ENCODE measurements at places on chromosomes 1 and 21.

DNA sequence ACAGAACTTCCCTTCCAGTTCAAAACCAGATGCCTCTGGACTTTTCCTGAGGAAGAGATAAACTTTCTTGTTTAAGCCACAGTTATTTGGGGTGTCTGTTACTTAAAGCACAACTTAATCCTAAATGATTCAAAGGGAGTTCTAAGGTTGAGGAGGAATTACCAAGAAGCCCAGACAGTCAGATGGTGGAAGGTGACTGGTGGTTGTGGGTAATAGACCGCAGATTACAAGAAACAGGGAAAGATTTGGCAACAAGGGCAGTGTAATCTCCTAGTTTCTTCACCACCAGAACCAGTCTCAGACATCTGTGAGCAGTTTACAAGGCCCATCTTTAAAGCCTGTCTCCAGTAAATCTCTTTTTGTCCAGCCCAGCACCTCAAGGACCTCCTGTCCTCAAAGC lies 130.1 kb upstream of the CTTNBP2NL start:
- no peak for DNase-seq

DNA sequence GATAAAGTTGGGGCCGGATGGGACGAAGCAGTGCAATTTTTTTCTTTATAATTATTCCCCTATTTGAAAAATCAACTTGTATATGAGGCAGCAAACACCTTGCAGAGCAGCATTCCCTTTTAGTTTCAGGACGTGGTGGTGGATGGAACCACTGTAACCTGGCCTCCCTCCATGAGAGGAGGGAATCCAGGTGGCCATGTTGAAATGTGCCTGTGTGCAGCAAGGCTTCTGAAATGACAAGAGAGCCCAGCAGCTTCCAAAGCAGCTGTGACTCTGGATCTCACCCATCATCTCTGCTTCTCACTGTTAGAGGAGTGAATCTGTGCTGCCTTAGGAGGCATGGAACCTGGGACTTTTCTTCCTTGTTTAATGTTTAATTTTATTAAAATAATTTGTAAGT lies 42.3 kb downstream of the NFIA start:
- no peak for DNase-seq

DNA sequence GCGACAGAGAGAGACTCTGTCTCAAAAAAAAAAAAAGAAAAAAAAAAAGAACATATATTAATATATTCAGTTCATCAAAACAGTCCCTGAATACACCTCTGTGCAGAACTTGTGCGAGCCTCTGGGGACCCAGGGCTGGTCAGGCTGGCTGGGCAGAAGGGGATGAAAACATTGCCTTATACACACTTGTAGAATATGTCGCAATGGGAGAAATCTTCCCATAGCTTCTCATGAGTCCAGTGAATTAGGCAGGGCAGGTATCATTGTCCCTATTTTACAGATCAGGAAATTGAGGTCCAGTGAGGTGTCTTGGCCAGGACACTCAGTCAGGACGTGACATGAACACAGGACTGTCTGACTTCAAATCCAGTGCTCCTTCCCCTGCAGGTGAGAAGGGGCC lies 12.6 kb upstream of the WNT4 start:
- no peak for DNase-seq

- no peak for DNase-seq
Observed at GRCh38 chr1:9010781-9011323, 15.4 kb downstream of the SLC2A7 start.

DNA sequence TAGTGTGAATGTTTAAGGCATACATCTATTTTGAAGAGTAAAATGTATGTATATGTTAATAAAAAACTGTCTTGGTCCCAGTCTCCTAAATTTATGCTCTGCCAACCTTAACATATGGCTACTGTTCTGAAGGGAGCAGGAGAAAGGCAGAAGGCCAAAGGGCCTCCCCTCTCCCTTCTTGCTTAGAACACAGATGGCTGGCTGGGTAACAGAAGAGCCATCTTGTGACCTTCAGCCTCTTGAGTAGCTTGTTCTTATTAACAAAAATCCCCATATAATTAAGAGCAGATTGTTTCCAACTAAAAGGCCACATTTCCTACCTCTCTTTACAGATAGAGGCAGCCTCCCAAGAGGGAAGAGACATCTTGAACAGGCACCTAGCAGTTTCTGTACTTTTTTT lies 36.1 kb downstream of the EPB41 start:
- no peak for DNase-seq

DNA sequence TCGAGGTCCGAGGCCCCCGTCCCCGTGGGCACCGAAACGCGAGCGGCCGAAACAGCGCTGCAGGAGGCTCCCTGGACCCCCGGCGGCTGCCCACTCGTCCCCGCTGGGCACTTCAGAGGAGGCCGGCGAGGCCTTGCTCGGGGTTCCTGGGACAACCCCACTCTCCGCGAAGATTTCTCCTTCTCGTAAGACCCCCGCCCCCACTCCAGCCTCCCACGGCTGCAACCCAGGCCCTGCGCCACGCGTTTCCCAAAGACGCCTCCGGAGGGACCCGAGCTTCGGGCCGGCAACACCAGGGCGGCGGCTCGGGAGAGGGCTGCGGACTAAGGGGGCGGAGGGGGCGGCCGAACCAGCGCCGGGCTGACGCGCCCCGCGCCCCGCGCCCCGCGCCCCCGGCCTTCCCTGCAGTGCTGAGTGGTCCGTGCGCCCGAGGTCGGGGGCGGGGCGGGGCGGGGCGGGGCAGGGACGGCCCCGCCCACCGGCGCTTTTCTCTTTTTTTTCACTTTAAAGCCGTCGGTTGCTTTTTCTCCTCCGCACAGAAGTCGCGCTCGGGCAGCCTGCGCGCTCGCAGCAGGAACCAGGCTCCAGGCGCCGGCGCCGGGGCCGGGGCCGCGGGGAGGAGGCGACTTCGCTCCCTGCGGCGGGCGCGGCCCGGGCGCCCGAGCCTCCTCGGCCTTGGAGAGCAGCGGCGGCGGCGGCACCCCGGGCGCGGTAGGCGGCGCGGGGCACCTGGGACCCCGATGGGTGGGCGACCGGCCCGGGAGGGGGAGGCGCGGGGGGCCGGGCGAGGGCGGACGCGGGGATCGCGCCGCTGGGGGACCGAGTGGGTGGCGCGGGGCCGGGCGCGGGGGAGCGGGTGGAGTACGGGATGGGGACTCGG lies at the start of gene SPSB1:
SPSB1 (plus strand) TSS at position 534 of the 880 bp plus-strand sequence. CDS start 62,998 bp downstream, outside the sequence.
- DNase-seq = no peak

- DNase-seq = no peak
Observed at GRCh38 chr1:3681898-3682806, 29.8 kb downstream of the TP73 start.

DNA sequence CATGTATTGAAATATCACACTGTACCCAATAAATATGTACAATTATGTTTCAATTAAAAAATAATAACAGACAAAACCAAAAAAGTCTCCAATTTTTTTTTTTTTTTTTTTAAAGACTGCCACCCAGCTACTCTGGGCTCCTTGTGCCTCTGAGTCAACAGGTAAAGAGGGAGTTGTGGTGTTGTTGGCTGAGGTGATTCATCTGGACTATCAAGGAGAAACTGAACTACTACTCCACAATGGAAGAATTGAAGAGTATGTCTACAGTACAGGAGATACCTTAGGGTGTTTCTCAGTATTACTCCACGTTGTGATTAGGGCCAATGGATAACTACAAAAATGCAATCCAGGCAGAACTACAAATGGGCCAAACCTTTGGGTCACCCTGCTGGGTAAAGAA lies 67.9 kb downstream of the SCMH1 start:
- no peak for DNase-seq

DNA sequence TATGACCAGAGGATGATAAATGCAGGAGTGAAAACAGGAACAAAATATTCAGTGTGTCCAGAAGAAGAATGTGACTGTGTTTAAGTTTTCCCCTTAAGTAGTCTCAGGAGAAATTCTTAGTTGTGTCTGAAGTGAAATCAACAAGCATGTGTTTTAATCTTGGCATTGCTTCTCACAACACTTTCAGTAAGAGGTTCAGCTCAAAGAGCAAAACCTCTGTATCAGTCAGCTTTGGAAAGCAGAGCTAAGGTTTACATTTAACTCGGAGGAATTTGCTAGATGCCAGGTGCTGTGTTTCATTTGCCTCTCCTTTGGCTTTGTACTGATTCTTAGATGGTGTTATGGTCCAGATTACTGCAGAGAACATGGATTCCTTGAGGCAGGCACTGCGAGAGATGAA lies 28.6 kb downstream of the CC2D1B start:
- DNase-seq = no peak

- DNase-seq = no peak
Observed at GRCh38 chr1:112264553-112264952, 131.5 kb upstream of the CTTNBP2NL start.

- no peak for DNase-seq
Observed at GRCh38 chr1:206774093-206774492, 1.8 kb upstream of the IL10 start.

DNA sequence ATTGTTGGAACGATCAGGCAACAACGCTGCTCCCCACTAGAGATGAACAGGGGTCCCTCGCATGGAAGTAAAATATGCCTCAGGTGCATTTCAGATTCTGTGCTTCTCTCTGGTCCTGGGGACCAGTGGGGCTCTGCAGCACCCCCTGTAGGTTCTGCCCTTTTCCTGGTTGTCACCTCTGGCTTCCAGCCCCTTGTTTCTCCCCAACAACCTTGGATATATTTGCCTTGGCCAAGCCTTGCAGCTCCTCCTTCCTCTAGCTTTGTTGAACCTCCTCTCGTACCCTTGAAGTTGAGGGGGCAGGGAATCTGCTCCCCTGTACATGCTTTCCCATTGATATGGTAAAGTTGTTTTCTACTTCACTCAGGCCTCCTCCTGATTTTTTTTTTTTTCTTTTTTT lies 5.4 kb upstream of the RGSL1 start:
- DNase-seq = no peak

- DNase-seq = no peak
Observed at GRCh38 chr21:36987845-36988244, 18.7 kb upstream of the RIPPLY3 start.

DNA sequence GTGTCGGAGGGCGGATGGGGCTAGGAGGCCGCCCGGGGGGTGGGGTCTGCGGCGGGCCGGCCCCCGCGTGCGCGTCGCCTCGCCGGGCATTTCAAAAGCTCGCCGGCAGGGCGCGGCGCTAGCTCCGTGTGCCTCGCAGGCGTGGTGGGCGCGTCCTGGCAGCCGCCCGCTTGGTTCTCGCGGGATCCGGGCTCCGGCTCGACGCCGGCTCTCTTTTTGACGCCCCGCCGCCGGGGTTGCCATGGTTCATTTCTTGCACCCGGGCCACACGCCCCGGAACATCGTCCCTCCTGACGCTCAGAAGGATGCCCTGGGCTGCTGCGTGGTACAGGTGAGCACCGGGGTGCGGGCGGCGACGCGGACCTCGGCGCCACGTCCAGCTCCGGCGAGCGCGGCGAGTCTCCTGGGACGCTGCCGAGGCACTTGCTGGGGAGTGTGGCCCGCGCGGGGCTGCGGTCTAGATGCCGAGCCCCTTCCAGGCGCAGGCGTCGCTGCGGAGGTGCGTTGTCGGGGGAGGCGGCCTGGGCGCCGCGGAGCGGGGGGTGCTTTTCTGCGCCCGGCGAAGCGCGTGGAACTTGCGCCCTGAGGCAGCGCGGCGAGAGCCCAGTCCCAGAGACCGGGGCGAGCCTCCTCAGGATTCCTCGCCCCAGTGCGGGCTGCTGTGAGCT lies at the start of gene ZYG11A:
ZYG11A (plus strand) TSS at position 118 of the 668 bp plus-strand sequence; CDS start at position 242, 124 bp downstream.
- no peak for DNase-seq

- no peak for DNase-seq
Observed at GRCh38 chr1:32915766-32916706, 14.8 kb upstream of the TMEM54 start.

GRCh38 chr21:34845521-34846451 lies 177.0 kb downstream of the CLIC6 start:
- DNase-seq = no peak

GRCh38 chr21:23131177-23131576 lies 2133.0 kb downstream of the NCAM2 start:
- DNase-seq = no peak

DNA sequence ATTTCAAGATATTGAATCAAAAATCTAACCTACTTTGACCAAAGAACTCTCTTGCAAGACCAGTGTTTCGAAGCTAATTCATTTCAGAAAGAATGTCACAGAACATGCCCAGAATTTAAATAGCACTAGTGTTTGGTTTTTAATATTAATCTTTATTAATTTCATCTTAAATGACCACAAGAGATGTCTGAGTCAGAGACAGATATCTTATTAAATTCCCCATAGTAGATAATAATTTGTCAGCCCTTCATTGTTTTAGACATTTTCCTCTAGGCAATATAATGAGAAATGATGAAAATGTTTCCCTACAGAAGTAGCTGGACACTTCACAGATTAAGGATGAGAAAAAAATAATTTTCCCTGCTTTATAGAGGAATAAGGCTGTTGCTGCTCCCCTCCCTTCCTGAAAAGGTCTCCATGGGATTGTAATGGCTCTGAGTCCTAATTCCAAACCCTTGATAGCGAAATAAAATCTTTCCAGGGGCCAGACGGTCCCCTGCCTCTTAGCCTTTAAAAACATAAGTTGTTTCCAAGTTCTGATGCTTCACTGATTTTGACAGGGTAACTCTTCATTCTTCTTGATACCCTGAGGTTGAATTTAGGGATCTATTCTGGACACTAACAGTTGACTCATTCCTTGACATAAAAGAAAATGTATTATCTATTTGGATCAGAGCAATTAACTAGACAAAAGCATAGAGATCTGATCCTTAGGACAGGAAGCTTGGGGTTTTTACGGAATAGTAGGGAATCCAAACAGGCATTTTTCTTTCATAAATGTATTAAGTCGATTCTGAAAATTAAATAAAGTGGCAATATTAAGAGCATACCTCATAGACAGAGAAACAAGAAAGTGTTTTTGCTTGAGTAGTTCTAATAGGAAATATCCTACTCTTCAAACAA lies 820.8 kb downstream of the BRINP3 start:
- DNase-seq = no peak

- no peak for DNase-seq
Observed at GRCh38 chr1:18927082-18927653, 24.8 kb upstream of the ALDH4A1 start.

DNA sequence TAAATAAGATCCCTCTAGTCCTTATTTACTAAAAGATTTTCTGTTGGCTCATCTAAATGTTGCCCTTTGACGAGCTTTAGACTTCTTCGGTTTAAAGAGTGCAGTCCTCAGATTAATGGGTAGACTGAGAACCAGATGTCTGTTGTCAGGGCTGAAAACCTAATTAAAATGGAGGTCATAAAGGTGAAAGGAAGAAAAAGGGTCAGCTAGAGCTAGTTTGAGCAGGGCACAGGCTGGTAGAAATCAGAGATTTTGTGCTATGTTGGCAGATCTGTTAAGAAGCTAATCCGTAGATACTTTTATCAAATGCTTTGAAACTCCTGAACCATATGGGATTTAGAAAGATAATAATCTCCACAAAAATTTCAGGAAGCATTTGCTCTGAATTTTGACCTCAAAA lies 959.0 kb downstream of the PLA2G4A start:
- no peak for DNase-seq

DNA sequence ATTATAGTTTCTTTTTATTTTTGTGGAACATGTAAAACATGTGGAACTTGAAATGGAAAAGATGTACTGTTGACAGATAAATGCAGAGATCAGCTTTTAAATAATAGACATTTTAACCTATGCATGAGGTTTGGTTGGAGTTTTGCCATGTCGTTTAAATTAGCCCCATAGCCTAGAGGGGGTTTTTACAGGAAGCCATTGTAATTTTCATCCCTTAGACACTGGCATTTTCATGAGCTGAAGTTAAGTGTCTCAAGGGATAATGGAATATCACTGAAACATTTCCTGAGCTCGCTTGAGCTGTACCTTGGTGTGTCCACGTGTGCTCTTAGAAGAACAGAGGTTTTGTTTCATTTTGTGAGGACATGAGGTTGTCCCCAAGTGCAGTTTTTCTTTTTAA lies 54.2 kb downstream of the HMCN1 start:
- no peak for DNase-seq

Measured in vagina (tissue), 2 donors.